ENCODE measurements at places on chromosomes 3 and 15. TPM values are rescaled to one million over a fixed set of nuclear protein-coding genes. Genes with fewer than 3 reads are reported as not detected.

XYLB gene
- total RNA-seq = 2.1 TPM

IP6K2 gene
- total RNA-seq = 41.6 TPM

FETUB gene
- total RNA-seq = not detected

TXNRD3 gene
- 4.6 TPM for total RNA-seq

ACVR2B gene
- 2.9 TPM for total RNA-seq

KNG1 gene
- not detected for total RNA-seq

ESYT3 gene
- 0.68 TPM for total RNA-seq

SYNPR gene
- total RNA-seq = not detected

RTP3 gene
- not detected for total RNA-seq

DNA sequence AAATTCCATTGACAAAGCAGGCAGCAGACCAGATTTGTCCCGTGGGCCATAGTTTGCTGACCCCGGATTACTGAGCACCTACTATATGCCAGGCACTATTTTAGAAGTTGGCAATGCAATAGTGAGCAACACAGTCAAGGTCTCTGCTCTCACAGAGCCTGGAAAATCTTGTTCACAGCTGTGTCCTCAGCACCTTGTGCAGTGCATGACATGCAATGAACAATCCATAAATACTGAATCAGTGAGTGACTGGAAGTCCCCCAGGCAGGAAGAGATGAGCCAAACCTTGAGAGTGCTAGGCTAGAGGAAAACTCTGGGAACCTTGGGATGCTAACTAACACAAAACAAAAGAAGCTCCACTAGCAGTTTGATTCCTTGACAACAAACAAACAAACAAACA, 14.4 kb downstream of the TM4SF1 start:
- DNase-seq = no peak

GRCh38 chr3:149314807-149315578, 18.4 kb downstream of the TM4SF18 start:
- DNase-seq = peak; percentile 46

DNA sequence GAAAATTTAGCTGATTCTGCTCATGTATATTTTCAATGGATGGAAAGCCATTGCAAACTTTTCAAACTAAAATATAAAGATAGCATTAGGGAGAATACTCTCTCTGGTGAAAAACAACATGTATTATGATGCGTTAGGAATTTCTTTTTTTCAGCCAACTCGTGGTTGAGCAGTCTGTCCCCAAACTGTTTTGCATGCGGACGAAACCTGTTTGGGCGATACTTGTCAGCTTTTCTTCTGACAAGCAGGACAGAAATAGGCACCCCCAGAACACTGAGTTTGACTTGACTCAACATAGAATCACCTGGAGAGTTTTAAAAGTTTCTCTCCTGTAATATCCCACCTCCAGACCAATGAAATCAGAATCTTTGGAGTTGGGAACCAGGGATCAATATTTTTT, 417.5 kb upstream of the TPRG1 start:
- no peak for DNase-seq

DNA sequence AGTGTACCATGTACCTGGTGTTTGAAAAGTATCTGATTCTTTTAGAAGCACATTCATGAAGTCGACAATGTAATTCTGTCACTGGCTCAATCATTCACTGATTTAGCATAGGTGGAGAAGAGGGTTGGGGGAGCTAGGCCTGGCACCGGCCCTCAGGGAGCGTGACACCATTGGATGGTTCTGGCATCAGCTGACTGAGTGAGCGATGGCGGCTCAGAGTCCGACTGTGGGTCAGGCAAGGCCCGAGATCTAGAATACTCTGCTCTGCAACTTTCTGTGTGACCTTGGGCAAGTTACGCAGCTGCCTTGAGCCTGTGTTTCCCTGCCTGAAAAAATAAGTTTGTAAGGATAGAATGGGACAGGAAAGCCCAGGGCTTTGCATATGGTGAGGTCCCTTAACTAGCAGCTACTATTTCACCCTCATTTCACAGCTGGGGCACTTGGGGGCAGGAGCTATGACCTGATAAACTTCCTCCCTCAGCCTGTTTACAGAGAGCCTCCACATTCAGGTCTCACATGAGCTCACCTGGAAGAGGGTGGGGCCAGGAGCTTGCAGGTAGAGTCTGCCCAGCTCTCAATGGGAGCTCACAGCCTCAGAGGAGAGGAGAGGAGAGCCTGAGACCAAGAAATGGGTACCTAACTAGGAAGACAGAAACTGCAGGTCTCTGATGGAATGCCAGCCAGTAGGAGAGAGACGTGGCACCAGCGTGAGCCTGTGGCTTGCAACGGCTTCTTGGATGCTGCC, 153.7 kb upstream of the TLE3 start:
- no peak for DNase-seq

DNA sequence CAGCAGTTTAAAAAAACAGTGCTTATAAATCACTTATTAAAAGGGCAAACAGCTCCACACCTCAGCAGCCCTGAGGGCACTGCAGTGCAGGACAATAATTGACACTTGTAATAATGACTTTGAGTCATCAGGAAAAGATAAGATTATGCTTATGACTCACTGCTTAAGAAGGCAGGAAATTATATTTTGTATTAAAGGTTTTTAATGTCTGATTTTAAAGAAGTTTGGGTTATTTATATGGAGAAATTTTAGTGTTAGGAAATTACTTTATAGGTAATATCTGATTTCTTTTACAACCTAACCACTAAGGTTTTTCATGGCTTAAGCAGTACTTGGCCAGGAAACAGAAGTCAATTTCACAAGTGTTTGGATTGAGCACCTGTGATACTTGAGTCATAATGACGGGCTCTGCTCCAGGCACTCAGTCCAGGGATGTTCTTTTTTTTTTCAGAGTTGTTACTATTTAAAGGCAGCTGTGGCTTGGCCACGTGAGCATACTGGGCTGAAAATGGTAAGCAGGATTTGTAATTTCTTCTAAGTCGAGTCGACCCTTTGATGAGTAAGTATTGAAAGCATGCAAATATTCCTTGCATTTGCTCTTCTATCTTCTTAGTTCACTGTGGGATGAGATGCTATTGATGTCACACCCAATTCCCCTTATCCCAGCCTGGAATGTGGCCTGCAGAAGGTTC, 21.6 kb upstream of the SLC6A20 start:
- DNase-seq = peak; percentile 85

GRCh38 chr15:48631176-48631770, 14.2 kb downstream of the FBN1 start:
- DNase-seq = peak; percentile 53

DNA sequence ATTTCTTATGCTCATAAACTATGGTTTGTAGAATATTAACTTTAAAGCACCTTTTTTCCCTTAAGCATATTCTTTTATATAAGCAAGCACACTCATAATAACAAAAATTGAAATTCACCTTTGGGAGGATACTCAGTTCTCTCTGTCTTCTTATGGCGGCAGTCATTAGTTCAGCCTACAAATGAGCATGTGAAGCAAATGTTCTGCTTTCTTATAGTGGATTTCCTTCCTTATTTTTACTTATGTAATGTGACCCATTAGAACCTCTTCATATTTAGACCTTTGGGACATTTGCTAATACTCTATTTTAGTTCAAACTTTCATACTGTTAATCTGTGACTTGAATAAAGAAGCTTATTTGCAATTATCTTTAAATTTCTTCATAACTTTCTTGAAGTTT, at the start of gene P2RY13:
TSS of gene P2RY13 (minus strand) at position 187 of the 400 bp plus-strand sequence. CDS start at position 166, 21 bp downstream.
- no peak for DNase-seq

- no peak for DNase-seq
These were observed 40.0 kb downstream of the SLC28A2 start for GRCh38 chr15:45291822-45292582.

- no peak for DNase-seq
These were observed 6.4 kb upstream of the CTNNB1 start for GRCh38 chr3:41192885-41193284.

Data from Daoy (cell line).